ENCODE measurements at places on chromosomes 5 and 9.

- DNase-seq: no peak
These were observed 8.5 kb upstream of the ENDOG start for GRCh38 chr9:128809831-128810230.

GRCh38 chr9:69877852-69878514, 57.4 kb downstream of the CFAP95 start:
- DNase-seq: no peak

DNA sequence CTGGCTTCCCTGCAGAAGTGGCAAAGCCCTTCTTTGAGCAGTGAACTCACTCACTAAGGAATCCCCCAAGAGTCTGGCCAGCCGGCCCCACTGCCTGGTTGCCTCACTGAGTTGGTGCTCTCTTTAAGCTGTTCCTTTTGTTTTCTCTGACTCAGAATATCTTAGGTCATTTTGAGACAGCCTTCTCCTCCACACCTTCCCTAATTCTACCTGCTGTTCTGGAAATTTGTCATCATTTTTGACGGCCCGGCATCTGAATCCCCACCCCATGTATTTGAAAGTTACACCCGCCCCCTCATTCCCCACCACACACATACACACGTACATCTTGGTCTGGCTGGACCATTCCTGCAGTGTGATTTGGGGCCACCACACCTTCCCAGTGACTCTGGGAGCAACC, 41.8 kb downstream of the FGF1 start:
- no peak for DNase-seq

DNA sequence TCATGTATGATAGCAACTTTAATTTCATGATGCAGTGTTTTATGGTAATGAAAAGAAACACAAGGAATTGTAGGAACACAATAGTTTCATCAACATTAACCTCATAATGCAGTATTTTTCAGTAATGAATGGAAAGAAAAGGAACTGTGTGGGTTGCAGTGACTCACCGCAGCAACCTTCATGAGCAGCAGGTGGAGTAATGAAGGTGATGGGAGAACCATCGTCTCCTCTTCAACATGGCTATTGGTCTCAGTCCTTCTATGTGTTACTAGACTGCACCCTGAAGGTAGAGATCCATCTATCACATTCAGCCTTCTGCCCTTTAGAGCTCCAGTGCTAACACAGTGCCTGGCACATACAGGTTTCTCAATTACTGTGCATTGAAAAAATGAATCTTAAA, 58.0 kb downstream of the TMEM215 start:
- DNase-seq: no peak

DNA sequence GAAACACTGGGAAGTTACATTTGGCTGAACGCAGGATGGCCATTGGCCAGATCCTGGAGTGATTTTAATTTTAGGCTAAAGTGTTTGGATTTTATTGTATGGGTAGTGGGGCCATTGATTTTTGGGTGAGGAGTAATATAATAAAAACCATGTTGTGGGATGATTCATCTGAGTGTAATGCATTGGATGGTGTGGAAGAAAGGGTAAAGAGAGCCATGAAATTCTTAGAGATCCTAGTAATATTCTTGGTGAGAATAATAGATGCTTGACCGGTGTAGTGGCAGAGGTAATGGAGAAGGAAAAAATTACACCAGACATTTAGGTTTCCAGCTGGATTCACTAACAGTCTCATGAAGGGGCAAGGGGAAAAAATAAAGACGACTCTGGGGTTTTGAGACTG, 158.1 kb downstream of the NPR3 start:
- DNase-seq: no peak
